Uterine smooth muscle cell (primary cell): ENCODE measurements at places on chromosomes 16 and 17. TPM values are rescaled to one million over a fixed set of nuclear protein-coding genes. Genes with fewer than 3 reads are reported as not detected.

Gene TOP3A
- 29.2 and 38.8 TPM in 2 replicates for total RNA-seq

Gene MLKL
- 8.6 and 15.5 TPM in 2 replicates for total RNA-seq

Gene ENPP7
- 0.12 TPM in 1 of 2 replicates, not detected in the other for total RNA-seq

Gene ULK2
- total RNA-seq = 14.1 and 19.1 TPM in 2 replicates

Gene DYNC1LI2
- 131 and 156 TPM in 2 replicates for total RNA-seq

Gene GRIN2A
- total RNA-seq = 1.00 and 2.1 TPM in 2 replicates

Gene HYDIN
- total RNA-seq = 0.33 and 1.00 TPM in 2 replicates

Gene SPAG9
- total RNA-seq = 113 and 122 TPM in 2 replicates

Gene PPM1D
- 6.1 and 6.7 TPM in 2 replicates for total RNA-seq

Gene CLEC16A
- 19.4 and 20.1 TPM in 2 replicates for total RNA-seq
